ENCODE measurements at places on chromosomes 12 and 14.

DNA sequence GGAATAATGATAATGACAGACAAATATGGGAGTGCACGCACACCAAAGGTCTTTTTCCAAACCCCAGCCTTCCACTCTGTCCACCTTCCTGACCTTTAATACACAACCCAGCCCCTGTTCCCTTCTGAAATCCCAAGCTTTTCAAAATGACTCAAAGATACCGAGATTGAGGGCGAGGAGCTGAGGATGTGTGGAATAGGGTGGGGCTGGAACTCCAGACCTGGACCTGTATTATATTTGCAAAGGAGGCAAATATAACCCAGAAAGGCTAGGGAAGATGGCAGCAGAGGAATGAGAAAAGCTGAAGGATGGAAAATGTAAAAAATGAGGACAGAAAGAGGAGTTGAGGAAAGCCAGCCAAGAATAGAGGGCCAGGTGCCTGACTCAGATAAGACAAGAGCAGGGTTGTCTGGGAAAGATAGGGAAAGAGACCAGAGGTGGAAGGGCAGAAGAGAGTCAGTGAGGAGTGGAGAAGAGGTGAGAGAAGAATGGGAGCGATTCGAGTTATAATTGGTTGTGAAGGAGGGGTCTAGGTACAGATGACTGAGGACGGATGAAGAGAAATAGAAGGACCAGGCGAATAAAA, 1.0 kb upstream of the PTMS start:
- DNase-seq: no peak

- no peak for DNase-seq
These were observed 544.2 kb downstream of the FOXG1 start for GRCh38 chr14:29310757-29311156.

GRCh38 chr14:50402965-50403364, 6.3 kb upstream of the CDKL1 start:
- no peak for DNase-seq

GRCh38 chr12:101459642-101460346, 15.3 kb upstream of the SPIC start:
- peak; percentile 38 for DNase-seq

- peak; percentile 85 for DNase-seq
These were observed 782.5 kb downstream of the TMEM121 start for GRCh38 chr14:106308839-106309389.

DNA sequence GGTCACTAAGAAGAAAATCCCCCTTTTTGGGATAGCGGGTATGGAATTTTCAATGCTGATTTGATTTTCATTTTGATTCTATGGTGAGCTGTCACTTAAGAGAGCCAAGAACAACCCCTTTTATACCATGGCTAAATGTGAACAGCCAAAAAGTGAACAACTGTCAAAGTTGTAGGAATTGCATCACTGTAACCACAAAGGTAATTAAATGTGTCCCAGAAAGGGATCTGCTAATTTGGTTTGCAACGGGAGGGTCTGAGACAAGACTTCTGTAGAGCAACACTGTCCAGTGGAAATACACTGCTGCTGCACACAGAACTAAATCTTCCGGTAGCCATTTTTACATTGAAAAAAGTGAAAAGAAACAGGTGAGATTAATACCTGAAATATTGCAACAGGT, 14.6 kb downstream of the CHST11 start:
- no peak for DNase-seq

GRCh38 chr12:68445824-68446223, 113.7 kb upstream of the MDM1 start:
- peak; percentile 4 for DNase-seq

GRCh38 chr12:52608161-52608560, 6.9 kb upstream of the KRT72 start:
- no peak for DNase-seq

GRCh38 chr14:93903342-93904184, 23.6 kb upstream of the FAM181A start:
- DNase-seq: no peak

GRCh38 chr14:101843665-101844064, 82.2 kb downstream of the PPP2R5C start:
- peak; percentile 51 for DNase-seq

DNA sequence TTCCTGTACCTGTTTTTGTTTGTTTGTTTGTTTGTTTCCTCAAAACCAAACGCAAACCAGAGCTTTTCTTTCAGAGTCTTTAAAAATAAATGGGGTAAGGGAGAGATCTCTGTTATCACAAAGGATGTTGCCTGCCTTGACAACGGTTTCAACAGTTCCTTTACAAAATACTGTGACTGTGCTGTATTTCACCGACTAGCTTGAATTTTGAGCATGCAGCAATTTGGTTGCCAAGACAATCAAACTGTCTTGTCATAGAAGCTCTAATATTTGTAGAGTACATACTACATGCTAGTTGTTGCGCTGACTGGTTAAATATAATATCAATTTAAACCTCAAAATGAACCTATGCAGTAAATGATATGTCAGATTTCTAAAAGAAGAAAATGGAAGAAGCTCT, 22.4 kb upstream of the TCP11L2 start:
- peak; percentile 14 for DNase-seq

DNA sequence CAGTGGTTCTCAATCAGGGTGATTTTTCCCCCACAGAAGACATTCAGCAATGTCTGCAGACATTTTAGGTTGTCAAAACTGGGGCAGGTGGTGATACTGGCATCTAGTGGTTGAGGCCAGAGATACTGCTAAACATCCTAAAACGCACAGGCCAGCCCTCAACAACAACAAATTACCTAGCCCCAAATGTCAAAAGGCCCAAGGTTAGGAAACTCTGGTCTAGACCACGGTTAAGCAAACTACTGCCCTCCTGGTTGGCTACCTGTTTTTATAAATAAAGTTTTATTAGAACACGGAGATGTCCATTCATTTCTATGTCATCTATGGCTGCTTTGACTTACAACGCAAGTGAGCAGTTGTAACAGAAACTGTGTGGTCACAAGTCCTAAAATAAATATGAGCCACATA, 186.7 kb downstream of the EFCAB11 start:
- peak; percentile 76 for DNase-seq

DNA sequence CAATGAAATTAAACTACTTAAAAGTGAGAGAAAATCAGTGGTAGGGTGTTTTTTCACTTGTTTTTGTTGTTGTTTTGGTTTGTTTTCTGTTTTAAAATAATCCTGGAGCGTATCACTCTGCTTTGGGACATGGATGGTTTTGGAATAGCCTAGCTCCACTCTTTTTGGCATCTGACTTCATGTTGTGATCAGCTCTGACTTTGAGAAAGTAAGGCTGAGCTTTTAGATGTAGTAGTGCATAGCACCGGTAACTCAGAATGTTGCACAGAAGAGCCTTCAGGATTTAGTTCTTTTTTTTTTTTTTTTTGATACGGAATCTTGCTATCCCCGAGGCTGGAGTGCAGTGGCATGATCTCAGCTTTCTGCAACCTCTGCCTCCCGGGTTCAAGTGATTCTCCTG, 8.1 kb downstream of the TRAFD1 start:
- no peak for DNase-seq

DNA sequence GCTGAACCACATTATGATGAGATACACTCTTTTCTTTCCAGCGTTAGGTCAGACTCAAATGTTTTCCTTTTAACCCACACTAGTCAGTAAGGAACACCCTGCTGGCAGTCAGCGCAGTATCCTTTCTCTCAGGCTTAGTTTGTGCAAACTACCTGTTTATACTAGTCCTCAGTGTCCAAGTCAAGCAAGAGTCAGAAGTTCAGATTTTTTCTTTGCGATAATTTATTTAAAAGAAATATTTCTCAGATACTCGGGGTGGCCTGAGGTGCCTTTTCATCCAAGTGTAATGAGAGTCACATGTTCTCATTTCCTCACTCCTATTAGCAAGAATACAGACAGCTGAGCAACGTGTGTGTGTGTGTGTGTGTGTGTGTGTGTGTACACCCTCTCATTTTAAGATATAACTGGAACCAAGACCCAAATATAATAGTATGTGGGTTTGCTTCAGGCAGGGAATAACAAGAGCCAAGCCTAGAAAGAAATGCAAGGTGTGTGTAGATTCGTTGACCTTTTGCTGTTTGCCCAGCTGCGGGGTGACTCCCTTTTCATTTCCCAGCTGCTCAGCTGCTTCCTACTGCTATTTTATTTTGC, 182.7 kb downstream of the KICS2 start:
- peak; percentile 21 for DNase-seq

DNA sequence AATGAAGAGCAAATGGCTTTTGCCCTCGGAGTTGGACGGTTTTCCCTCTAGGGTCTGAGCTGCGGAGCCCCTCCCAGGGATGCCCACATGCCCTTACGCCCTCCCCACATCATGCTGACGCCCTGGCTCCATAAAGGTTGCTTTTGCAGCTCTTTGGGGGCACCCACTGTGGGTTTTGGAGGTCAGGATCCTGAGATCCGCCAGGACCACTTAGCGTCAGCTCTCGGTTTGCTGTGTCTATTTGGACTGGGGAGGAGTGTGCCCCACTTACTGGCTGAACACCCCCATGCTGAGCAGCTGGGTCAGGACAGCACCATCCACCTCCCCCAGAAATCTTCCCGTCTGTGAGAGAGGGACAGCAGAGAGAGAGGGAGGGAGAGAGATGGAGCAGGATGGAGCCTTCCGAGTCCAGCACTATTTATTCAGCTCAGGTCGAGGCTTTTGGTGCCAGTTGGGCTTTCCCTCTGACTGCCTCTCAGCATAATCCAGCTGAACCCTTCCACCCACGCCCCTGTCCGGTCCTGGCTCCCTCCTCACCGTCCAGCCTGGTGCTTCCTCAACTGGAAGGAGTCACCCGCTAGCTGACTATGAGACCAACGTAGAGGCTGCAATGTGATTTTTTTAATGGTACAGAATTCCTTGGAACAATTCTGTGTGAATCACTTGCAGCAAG, 18.9 kb upstream of the LRTM2 start:
- DNase-seq: peak; percentile 13

DNA sequence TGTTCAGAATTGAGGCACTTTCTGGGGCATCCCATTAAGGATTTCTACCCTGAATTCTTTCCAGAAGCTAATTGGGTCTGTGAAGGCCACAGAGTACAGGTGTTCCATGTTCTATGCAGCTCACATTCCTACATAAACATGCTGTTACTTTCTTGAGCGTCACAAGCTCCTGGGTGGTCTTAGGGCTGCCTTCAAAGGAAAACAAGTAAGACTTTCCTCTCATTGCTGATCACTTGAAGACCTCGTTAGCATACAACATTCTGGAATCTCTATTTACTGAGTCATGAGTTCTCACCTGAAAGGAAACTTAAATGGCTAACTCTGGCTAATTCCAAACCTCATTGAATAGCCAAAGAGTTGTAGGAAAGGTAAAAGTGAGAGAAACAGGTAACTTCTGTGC, 63.0 kb upstream of the HMGA2 start:
- DNase-seq: no peak

DNA sequence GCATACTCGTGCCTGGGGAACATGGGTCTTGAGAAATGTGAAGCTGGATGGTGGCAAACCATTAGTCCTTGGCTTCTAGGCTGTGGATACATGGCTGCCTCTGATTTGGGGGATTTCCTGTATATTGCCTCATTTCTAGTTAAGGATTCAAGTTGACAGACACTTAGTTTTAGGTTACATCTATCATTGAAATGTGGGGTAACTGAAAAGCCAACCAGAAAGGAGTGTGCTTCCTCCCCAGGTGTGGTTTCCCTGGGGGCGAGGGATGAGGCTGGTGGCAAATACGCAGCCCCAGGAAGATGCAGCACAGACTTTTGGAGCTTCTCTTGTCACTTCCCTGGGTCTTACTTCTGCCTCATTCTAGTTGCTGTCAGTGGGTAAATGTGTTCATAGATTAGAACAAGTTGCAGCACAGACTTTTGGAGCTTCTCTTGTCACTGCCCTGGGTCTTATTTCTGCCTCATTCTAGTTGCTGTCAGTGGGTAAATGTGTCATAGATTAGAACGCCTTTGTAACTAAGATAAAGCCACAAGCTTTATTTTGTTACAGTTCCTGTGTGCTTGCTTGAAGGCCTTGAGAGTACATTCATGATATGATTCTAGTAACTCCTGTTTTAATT, 85.1 kb downstream of the BORCS5 start:
- DNase-seq: no peak

DNA sequence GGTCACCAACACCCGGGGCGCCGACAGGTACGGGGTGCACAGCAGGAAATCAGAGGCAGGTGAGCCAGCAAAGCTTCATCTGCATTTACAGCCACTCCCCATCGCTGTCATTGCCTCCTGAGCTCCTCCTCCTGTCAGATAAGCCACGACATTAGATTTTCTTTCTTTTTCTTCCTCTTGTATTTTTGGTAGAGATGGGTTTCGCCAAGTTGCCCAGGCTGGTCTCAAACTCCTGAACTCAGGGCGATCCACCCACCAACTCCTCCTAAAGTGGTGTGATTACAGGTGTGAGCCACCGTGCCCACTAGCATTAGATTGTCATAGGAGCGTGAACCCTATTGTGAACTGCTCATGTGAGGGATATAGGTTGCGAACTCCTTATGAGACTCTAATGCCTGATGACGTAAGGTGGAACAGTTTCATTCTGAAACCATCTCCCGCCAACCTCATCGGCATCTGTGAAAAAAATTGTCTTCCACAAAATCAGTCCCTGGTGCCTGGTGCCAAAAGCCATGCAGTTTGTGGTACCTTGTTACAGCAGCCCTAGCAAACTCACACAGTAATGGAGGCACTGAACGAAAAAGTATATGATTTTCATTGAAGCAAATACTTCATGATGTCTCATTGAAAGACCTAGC, 1.5 kb downstream of the STYK1 start:
- no peak for DNase-seq
